ENCODE measurements at places on chromosomes 4 and X. TPM values are rescaled to one million over a fixed set of nuclear protein-coding genes. Genes with fewer than 3 reads are reported as not detected.

- DNase-seq: no peak
These were observed 836 bp upstream of the LNX1 start for GRCh38 chr4:53592122-53592521.

- DNase-seq: no peak
These were observed 27.6 kb downstream of the HCCS start for GRCh38 chrX:11138498-11139390.

GRCh38 chr4:15434091-15434490 is 6.3 kb downstream of the C1QTNF7 start:
- no peak for DNase-seq

CLCN4 gene
- not detected for total RNA-seq

- no peak for DNase-seq
These were observed 141.0 kb downstream of the MAB21L2 start for GRCh38 chr4:150722908-150723362.

DNA sequence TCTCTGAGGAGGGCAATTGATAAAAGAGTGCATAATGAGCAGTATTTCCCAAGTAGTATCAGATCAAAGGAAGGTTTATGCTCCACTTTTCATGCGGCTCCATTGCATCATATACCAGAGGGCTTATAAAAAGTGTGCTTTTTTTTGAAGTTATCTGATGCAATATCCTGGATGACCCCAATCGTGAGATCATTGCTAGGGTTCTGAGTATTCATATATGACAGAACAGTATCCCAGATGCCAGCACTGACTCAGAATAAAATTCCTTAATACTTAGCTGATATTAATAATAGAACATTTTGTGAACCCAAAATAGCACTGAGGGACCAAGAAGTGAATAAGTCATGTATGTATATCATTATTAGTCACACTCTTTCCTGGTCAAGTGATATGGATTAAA is 945.5 kb upstream of the AGA start:
- no peak for DNase-seq

- no peak for DNase-seq
These were observed 930.4 kb downstream of the DMD start for GRCh38 chrX:32280921-32281320.

Data from activated T-helper 1 cell treated with anti-CD3 and anti-CD28 coated beads, Interleukin-12 subunit alpha, Interleukin-12 subunit beta, Interleukin-2, Interleukin-4 antibody, amounts not matched to agents 30 ng/mL and 10 ng/mL and 1 ng/mL, durations not matched to agents 14 hours and 24 hours and 36 hours (primary cell).